ENCODE measurements at places on chromosomes 7 and 10.

DNA sequence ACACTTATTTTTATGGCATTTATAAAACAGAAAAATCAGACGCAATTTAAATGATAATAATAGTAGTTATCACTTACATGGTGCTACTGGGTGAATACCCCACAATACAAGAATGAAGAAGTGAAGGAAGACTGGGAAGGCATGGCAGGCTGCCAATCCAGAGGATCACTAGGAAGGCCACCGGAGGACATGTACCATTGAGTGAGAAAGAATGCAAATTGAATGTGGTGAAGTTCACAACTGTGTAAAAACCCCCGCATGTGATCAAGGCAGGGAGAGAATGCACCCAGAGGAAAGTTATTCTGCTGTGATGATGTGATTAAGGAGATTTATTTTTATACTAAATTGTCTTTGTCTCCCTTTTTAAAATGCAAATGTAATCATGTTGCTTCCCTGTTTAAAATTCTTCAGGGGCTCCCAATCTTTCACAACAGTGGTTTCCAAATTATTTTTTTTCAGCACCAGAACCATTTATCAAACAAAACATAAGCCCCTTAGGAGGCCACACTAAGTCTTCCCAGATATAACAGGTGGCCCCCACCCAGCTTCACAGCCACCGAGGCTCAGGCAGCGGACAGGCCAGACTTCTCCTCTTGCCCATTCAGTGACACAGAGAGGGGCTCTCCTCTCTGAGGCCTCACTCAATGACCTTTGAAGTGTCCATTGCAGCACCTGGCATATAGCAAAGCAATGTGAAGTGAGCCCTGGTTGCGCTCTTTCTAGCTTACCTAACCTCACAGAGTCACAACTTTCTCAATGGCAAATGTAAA, 59.6 kb downstream of the FRMPD2 start:
- DNase-seq: no peak

DNA sequence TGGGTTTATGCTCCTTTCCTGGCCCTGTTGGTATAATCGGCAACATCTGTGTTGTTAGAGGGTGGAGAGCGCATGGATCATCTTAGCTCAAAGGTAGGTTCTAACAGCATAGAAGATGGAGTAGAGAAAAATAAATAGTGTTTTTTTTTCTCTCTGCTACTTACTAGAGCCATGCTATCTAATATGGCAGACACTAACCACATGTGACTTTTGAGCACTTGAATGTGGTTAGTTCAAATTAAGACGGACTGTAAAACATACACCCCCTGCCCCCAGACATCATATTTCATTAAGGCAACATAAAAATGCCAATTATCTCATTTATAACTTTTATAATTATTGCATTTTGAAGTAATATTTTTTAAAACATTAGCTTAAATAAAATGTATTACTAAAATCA, 525.1 kb downstream of the KIF20B start:
- no peak for DNase-seq

- no peak for DNase-seq
Observed at GRCh38 chr10:128927497-128928161, 539.4 kb upstream of the MGMT start.

DNA sequence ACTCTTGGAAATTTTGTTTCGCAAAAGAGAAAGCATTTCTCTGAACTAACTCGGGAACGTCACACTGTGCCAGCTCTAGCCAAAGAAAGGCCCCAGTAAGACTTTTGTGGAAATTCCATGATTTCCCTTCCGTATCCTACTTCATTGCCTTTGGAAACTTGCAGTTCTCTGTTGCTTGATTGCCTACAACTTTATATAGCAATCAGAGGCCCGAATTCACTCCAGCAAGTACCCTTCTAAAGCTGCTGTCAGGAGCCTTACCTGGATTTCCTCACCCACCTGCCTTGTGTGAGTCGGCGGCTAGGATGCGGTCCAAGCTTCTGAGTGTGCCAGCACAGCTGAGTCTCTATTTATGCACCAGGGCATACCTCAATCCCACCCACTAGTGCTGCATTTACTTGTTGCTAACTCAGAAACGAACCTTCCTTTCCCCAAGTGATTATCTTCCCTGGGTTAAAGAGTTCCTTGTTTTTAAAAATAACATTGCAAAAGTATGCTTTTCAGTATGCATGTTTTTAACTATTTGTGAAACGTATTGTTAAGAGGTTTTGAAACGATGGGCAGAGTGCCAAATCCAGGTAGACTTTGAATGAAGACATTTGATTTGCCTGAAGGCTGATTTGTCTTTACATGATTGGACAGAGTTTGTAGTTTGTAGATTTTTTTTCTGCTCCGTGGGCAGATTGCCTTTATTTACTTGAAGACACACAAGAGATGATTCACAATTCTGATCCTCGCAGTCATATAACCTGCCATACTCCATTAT, at the start of gene AGR2:
Gene AGR2 (minus strand): TSS at position 326 of the 766 bp plus-strand sequence. CDS start 3,203 bp downstream, outside the sequence.
- DNase-seq: no peak

- peak; percentile 76 for DNase-seq
Observed at GRCh38 chr7:73850781-73851207, 8.5 kb upstream of the METTL27 start.

DNA sequence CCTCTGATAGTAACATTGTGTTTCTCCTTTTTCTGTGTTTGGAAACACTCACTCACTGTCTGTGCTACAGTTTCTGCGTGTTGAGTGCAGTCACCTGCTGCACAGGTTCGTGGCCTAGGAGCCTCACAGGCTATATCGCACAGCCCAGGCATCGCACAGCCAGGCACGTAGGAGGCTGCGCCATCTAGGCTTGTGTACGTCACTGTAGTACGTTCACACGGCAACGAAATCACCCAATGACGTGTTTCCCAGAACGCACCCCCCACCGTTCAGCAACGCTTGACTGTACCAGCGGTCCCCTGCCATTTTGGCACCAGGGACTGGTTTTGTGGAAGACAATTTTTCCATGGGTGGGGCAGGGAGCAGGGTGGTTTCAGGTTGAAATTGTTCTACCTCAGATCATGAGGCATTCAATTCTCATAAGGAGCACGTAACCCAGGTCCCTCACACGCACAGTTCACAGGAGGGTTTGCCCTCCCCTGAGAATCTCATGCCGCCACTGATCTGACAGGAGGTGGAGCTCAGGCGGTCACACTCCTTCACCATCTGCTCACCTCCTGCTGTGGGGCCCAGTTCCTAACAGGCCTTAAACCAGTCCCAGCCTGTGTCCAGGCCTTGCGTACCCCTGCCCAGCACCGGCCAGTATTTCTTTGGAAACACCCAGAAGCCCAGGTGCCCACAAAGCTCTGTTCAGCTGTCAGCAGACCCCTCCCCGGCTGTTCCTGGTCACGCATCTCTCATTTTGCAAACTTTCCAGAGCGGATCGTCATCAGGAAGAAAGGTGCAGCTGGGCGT, 23.2 kb upstream of the PRKAR1B start:
- DNase-seq: no peak

DNA sequence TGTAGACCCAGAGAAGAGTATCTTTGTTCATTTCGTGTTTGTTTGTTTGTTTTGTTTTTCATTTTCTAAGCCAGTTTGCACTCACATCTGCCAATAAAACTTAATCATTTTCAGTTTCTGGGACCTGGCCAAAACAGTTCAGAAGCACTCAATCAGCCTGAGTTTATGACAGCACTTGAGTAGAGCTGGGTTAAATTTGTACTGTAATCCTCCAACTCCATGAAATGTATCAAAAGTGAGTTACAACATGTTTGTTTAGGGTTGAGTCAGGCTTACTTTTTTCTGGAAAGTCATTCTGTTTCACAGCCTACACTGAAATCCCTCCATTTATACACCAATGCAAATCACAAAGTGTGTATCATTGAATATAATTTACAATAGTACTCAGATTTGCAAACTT, 91.9 kb downstream of the ZWINT start:
- no peak for DNase-seq

DNA sequence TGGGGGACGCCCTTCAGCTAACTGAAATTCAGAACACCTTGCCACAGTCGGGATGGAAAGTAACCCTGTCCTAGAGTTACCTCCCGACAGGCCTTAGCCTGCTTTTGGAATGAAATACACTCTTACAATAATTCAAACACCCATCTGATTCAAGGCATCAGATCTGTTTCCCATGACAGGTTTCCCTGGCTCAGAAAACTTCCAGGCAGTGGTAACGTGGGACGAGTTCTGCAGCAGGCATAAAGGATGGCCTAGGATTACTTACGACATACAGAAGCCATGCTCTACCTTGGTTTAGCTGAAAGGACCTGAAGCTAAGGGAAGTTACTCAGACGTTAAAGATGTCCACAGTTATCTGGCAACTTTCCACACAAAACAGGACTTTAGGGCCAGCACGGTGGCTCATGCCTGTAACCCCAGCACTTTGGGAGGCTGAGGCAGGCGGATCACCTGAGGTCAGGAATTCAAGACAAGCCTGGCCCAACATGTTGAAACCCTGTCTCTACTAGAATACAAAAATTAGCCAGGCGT, 5.0 kb downstream of the PAXIP1 start:
- DNase-seq: no peak

GRCh38 chr7:73363225-73364005, 35.5 kb downstream of the FKBP6 start:
- no peak for DNase-seq

GRCh38 chr10:8211631-8212030, 157.1 kb downstream of the GATA3 start:
- DNase-seq: no peak

GRCh38 chr7:92133133-92133736, 1.0 kb downstream of the CYP51A1 start:
- DNase-seq: no peak

GRCh38 chr7:132169730-132170129, 406.5 kb downstream of the PLXNA4 start:
- no peak for DNase-seq

- DNase-seq: no peak
Observed at GRCh38 chr7:138328215-138328614, 131.8 kb upstream of the TRIM24 start.

DNA sequence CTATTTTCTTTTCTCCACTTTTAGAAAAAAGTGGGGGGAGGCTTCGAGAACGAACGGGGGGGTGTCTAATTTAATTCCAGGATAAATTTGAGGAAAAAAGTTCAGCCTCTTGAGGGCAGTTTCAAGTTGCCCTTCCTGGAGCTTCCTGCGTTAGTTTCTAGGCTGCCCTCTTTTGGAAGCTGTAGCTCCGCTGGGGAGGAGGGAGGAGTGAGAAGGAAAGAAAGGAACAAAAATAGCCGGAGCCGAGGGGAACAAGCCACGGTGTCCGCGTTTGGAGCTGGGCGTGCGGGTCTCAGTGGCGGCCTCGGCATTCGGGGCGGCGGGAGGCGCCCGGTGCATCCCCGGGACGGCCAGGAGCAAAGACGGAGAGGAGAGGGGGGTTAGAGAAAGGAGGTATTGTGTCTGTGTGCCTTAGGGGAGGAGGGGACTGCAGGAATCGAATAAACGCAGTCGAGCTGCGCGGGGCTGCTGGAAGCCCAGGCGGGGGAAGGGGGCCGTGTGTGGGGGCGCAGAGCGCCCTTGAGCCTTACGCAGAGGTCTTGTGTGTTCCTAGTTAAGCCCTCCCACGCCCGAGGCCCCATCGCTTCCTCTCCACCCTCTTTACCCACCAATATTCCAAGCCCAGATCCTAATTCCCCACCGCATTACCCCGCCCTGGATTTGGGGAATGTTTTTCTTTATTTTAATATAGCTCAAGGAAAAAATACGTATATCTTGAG, 2.0 kb upstream of the TNRC18 start:
- peak; percentile 77 for DNase-seq

DNA sequence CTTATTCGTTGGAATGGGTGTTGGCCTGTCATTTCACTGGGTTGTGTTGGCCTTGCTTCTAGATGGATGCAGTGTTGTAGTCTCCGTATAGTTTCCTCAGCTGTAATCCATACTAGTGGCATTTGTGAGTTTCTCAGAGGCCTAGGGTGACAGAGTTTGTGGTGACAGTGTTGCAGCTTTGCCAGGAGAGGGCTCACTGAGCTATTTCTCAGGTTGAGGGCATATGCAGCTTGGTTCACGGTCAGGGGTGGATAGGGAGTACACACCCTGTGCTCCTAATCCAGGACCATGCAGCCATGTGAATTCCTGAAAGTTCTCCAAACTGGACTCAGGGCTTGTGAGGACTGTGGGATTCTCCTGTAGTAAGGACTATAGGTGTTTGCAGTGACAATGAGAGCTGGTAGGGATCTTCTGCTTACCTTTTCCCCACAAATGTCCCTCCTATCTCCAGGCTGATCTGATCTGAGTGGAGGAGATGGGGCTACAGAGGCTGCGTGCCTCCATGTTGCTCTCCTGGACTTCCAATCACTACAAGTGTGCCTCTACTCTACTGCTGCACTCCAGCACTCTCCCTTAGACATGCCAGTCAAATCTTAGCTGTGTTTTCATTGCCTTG, 229.0 kb downstream of the STK31 start:
- DNase-seq: peak; percentile 13

GRCh38 chr7:55526770-55527169, 45.5 kb downstream of the VOPP1 start:
- DNase-seq: no peak

GRCh38 chr10:133385214-133385613, 6.2 kb downstream of the PAOX start:
- DNase-seq: no peak

GRCh38 chr7:128427289-128427891, 17.6 kb upstream of the IMPDH1 start:
- DNase-seq: peak; percentile 74

- no peak for DNase-seq
Observed at GRCh38 chr10:69486922-69487730, 35.9 kb downstream of the TSPAN15 start.

GRCh38 chr7:32347244-32347828, 142.8 kb downstream of the LSM5 start:
- peak; percentile 22 for DNase-seq

DNA sequence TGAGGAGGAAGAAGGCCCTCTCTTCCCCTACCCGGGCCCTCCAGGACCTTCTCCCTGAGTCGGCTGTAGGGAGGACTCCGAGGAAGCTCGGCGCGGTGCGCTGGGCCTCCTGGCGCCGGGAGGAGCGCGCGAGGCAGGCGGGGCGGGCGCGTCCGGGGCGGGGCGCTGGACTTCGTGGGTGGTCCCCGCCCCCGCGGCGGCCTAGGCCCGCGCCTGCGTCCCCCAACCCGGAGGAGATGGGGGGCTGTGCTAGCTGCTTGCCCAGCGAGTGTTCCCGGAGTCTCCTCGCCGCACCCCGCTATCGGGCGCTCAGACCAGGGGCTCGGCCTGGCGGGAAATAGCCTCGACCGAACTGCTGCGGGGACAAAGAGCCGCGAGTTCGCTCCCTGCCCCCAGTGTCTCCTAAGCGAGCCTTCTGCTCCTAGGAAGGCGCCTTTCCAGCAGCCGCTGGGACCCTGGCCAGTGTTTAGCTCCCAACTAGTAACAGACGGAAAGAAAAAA, 19.2 kb upstream of the SMO start:
- peak; percentile 35 for DNase-seq

Measured in hematopoietic multipotent progenitor cell treated with erythropoietin and hydrocortisone succinate and interleukin-3 and kit ligand, for 8 days (in vitro differentiated cells).